Stomach (tissue), 19 donors: ENCODE measurements at places on chromosomes 5 and 9.

DNA sequence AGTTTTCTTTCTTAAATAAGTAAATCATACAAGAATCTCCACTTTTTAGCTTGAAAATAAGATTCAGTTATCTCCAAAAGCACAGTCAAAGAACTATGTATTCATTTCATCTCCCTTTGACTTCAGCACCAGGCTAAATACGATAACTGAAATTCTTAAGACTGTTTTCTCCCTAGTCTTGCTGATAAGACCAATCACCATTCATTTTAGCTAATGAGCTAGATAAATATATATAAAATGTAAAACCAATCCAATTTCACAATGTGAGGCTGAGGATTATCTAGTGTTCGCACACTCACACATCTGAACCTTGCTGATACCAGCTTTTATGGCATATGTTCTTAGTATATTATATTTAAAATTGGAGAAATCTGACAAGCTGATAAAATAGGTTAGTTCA, 17.3 kb upstream of the ZNF622 start:
- DNase-seq: no peak

- DNase-seq: no peak
Measured at GRCh38 chr5:153797484-153797883, 241.2 kb downstream of the FAM114A2 start.

DNA sequence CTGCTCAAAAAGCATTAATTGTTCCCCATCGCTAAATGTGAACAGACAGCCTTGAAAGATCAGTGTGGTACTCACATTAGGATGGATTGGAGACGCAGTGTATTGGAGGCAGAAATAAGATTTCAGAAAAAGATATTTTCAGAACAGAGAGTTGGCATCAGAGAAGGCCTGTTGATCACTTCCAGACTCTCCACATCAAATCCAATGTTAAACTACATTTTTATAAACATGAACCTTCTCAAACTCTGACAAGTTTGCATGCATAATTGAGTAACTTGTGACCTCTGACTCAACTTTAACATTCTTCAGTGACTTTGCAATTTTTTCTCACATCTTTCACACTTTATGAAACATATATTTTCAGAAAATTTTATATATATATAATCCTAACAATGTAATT, 919.6 kb upstream of the SEMA6A start:
- DNase-seq: no peak

DNA sequence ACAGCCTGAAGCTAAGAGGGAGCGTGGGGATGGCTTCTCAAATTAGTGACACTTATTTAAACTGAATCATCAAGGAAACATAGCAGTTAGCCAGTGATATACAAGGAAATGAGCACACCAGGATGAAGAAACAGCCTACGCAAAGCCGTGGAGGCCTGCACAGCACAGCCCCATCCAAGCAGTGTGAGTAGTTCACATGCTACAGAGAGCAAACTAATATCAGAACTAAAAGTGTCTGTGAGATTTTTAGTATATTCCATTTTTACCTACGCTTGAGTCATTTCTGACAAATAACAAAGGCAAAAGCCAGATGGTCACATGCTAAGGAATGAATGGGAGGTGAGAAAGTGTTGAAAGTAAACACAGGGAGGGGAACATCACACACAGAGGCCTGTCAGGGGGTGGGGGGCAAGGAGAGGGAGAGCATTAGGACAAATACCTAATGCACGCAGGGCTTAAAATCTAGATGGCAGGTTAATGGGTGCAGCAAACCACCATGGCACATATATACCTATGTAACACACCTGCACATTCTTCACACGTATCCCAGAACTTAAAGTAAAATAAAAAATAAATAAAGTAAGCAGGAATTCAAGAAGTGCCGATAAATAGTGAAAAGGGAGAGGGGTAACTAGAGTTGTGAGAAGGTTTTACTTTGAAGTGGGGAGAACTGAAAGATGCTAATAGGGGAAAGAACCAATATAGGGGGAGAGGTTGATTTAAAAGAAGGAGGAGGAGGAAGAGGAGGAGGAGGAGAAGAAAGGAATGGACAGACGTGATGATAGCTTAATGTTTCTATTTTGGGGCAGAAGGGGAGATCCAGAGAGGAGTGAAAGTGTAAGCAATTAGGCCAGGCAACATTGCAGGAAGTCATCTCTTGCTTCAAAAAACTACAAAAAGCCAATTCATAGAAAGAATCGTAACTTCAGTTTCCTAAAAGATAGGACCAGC, 100.9 kb upstream of the PTGER4 start:
- no peak for DNase-seq

GRCh38 chr5:78615697-78616096, 32.9 kb downstream of the LHFPL2 start:
- DNase-seq: no peak
